ENCODE measurements at places on chromosomes 6 and 20.

DNA sequence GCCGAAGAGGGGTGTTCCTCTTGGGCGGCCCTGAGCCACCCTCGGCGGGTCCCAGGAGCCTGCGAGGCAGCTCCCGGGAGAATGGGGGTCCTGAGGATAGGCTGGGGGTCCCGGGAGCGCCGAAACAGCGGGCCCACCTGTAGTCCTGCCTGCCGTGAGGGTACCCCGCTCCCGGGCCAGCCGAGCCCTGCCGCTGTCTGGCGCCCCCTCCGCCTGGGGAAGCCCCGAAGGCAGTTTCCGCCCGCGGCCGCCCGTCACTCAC lies 280 bp downstream of the SPATA2 start:
- DNase-seq, result no peak

GRCh38 chr20:5095931-5096330 lies 23.8 kb downstream of the PCNA start:
- DNase-seq, result no peak

DNA sequence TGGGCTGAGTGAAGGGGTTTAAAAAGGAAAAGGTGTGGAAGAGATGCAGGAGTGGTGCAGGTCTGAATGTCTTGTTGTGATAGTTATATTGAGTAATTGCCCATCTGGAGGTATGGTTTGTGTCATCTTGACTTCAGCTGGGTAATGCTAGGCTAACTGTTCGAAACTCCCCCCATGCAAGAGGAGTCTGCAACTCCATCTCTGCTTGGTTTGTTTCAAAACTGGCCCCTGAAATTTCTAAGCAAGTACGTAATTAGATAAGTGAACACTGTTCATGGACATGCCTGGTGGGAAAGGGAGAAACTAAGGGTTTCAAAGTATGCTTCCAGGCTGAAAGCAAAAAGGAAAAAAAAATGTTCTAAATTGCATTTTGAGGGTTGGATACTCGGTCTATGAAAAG lies 17.1 kb downstream of the TTK start:
- no peak for DNase-seq

- peak; percentile 11 for DNase-seq
Measured at GRCh38 chr20:2387180-2387577, 6.5 kb downstream of the TGM6 start.

GRCh38 chr20:61369731-61370520 lies 117.9 kb downstream of the CDH4 start:
- DNase-seq, result no peak

- DNase-seq, result no peak
Measured at GRCh38 chr6:127297502-127298070, 30.9 kb downstream of the RNF146 start.

GRCh38 chr20:33477386-33478234 lies 12.3 kb upstream of the CBFA2T2 start:
- DNase-seq, result no peak

GRCh38 chr6:159059141-159059540 lies 14.3 kb upstream of the TAGAP start:
- no peak for DNase-seq

DNA sequence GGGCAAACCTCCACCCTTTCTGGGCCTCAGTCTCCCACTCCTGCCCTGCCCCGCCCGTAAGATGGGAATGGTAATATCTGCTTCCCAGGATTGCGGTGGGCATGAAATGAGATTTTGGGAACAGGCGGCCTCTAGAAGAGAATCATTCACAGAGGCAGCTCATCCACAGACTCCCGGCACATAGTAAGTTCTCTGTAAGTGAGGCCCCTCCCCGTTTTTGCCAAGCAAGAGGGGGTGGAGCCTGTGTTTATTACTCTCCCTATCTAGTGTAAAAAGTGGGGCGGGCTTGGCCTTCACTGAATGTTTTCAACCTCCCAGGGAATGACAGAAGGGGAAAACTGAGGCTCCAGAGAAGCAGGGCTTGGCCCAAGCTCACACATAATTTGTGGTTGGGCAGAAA lies 20.0 kb downstream of the SUN5 start:
- DNase-seq, result no peak

DNA sequence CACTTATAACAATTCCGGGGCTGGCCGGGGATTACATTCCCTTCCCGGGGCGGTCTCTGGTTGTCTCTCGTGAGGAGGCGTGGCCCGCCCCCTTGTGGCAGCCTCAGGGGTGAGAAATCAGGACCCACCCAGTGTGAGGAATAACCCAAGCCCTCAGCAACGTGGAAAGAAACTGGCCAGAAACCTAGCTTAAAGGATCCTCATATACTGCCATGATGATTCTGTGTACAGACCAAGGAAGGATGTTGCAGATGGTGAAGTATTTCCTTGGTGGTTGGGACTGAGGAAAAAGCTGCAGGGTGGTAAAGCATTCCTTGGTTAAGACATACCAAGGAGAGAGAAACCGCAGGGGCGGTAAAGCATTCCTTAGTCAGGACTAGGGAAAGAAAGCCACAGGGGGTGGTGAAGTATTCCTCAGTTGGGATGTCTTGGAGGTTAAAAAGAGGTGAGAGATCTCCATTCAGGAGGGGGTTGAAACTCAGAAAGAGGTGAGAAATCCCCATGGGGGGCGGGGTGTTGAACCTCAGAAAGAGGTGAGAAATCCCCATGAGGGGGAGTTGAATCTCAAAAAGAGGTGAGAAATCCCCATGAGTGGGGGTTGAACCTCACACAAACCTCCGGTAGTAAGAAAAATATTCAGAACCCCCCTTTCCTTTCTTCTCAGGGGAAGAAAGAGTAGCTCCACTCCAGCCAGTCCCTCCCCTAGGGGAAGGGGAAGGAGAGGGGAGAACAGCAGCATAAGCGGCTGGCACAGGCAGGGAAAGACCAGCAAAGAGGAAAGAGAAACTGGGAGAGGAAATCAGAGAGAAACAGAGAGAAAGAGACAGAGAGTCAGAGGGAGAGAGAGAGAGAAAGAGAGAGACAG lies 238.1 kb downstream of the RNGTT start:
- DNase-seq, result no peak

DNA sequence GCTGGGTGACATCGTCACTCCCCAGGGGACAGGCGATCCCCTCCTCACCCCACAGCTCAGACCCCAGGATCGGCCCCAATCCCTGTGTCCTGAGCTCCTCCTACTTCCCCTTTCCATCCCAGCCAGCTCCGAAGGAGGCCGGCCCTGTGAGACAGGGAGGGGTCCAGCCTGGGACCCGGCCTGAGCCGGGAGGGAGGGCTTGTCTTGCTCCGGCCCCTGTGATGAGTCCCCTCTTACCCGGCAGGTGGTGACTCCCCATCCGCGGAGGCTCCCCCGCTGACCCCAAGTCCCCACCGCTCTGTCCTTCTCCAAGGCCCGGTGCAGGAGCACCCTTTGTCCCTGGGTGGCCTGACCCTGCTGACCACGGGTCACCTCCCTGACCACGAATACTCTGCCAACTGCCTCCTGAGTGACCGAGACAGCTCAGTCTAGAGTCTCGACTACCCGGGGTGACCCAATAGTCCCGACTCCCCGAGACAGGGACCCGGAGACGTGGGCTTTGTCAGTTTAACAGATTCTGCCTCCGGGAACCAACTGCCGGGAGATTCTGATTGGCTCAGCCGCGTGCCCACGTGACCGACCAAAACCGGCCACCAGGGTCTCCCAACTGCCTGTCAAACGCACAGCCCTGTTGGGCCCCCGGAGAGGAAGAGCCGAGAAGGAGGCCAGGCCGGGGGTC lies 187.4 kb upstream of the PROKR2 start:
- DNase-seq, result no peak

DNA sequence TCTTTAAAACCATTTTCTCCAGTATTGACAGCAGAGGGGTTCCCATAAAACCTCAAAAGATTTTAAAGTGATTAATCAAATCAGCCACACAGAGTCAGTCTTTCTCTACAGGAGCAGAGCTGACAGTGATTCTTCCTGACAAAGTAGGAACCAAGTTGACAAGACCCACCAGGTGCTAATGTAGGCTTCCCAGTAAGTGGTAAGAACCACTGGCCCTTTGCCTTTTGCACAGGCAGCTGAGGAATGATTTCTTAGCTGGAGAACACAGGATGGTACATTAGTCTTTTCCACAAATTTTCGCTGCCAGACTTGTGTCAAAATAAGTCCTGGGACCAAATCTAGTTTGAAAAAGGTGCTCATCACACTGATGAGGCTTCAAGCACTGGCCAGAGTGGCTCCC lies 95.8 kb downstream of the ARMC2 start:
- DNase-seq, result no peak

DNA sequence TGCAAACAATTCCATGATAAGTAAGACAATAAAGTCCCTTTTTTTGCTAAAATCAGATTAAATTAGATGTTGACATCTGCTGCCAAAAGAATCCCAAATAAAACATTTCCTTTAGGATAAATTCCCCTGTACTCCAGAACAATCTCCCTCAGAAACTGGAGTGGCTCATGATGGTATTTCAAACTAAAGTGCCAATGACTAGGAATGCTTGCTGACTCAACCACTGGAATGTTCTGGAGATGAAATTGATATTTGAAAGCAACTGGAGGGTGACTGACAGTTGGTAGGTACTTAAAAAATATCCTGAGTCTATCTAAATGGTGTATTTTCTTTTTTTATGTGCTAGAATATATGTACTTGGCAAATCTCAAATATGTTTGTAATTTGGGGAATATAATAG lies 350.1 kb upstream of the TSHZ2 start:
- no peak for DNase-seq

DNA sequence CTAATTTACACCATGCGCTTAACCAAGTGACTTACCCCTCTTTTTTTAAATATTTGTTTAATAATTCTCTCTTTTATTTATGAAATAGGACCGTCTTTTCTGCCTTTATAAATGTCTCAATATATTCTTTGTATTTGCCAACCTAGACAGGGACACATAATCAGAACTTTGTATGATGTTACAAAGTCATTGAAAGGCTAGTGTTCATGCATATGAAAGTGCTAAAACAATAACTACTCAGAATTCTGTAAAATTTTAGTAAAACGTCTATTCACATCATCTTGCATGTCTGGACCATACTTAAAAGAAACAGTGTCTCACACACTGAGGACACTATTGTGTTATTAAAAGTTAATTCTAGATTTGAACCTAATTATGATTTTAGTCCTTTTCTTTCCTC lies 41.1 kb upstream of the HBS1L start:
- DNase-seq, result no peak

- no peak for DNase-seq
Measured at GRCh38 chr6:139981768-139982181, 607.3 kb upstream of the CITED2 start.

DNA sequence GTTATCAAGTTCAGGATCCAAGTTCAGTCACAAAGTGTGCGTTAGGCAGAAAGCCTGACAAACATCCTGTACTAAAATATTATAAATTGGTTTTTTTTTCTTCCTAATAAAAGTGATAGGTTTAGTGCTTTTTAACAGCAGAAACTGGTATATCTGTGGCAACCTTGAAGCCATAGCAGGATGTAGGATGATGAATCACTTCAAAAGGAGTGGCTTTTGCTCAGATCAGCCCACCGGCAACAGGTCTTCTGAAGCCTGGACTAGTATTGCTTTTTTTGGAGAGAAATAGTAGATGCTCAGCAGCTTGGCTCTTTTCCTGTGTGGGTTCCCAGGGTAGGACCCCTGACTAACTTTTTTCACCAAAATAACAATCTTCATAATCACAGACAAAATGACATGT lies 190.8 kb downstream of the EPM2A start:
- no peak for DNase-seq

DNA sequence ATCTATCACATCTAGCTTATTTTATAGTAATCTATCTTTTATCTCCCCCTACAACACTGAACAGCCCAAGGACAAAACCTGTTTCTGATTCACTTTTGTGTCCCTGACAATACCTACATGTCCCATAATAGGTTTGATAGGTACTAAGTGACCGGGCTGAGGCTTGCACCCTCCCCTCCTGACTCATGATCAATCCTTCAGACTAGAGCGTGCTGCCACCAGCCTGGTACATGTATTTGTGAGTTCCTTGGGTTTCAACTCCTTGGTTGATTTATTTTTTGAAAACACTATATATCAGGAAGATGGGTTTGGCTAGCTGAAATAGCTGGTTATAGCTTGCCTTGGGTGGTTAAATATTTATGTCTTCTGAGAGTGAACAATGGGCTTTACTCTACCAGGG lies 41.6 kb upstream of the RAB23 start:
- DNase-seq, result no peak

DNA sequence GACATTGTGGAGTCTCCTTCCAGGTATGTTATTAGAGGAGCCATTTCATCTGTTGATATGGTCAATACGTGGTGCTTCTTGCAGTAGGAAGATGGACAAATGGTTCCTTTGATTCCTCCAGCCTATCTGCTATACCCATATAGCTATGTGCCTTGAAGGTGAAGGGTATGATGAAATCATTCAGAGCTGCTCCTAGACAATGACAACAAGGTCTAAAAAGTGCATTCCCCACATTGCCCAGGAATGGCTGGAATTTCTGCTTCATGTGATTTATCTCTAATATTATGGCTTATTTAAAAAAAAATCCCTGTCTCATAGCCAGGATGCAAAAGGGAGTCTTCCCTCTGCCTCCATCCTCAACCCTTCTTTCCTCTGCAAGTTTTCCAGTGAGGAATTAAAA lies 14.1 kb downstream of the DAAM2 start:
- DNase-seq, result no peak

- no peak for DNase-seq
Measured at GRCh38 chr6:99253271-99253670, 96.2 kb downstream of the FAXC start.

DNA sequence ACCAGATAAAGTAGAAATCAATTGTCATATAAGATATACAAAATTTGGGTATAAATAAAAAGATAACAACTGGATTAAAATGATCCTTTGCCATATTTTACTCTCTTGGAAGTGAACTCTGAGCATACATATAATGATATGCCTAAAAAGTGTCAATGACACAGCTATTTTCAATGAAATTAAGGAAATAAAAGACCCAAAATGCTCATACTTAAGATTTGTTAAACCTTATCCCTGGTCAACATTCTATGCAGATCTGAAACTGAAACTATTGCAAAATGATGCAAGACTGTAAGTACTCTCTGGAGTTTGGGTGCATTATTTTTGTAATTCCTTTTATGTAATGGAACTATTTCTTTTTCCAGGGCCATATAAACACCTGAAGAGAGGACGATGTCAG lies 119.0 kb upstream of the SGK1 start:
- no peak for DNase-seq

DNA sequence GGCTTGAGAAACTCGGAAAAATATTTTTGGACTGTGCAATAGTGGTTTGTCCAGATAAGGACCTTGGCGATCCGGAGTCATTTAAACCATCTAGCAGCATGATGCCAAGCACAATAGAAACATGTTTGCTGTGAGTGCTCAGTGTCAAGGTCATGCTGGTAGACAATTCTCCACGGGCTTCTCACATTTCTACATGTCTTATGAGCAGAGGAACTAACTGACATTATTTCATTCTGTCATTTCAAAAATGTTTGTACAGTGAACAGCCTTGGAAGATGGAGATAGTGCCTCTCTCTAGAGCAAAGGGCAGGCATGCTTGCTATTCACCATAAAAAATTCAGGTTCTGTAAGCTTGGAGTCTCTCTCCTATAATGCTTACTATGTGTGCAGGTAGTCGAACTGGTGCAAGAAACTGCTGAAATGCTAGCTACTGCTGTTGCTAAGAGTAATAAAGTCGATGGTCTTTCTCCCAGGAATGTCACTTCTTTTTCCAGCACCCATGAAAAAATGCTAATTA lies 25.4 kb upstream of the CCN2 start:
- DNase-seq, result no peak
